ENCODE measurements at places on chromosomes 16 and 17. TPM values are rescaled to one million over a fixed set of nuclear protein-coding genes. Genes with fewer than 3 reads are reported as not detected.

The NEURL4 gene
- 31.2 TPM for total RNA-seq

The TP53TG3 gene
- not detected for total RNA-seq

The PLLP gene
- not detected for total RNA-seq

DNA sequence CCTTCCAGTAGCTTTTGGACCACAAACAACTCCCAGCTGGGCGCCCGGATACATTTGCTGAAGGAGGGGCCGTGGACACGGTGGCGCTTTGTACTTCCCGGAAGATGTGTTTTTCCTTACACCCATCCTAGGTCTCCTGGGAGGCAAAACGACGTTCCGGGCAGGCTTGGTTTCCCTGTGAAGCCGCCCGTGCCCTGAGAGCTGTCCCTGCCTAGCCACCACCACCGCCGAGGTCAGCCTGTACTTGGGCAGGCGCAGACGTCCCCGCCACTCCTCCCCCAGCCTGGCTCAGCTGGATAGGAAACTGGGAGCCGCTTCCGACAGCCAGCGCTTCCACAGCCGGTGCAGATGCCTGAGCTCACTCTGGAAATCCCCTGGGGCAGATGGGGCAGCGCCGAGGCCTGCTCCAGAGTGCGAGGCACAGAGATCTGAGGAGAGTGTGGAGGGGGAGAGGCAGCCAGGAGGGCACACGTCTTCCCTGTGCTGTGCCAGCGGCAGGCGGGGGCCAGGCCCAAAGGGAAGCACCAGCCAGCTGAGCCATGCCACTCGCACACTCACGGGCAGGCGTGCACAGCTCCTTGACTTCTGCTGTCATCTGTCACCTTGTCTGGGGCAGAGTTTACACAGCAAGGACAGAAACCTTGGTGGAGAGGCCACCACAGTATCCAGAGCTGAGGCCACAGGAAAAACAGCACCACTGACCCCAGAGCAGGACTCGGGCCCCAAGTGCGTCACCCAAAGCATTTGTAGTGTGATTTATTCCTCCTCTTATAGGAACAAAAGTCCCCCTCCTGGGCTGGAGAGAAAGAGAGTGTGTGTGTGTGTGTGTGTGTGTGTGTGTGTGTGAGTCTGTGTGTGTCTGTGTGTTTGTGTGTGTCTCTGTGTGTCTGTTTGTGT lies 3.0 kb downstream of the RHBDF2 start:
- no peaks in the 10 kb centered on the region for H3K27me3 ChIP-seq
- H3K36me3 ChIP-seq, result peaks cover 3% of the 10 kb centered on the region
- H3K4me1 ChIP-seq, result peaks cover 73% of the 10 kb centered on the region
- H3K27ac ChIP-seq, result peak overlapping the region; percentile 44
- peak overlapping the region; percentile 44 for H3K4me3 ChIP-seq

The AIPL1 gene
- not detected for total RNA-seq

DNA sequence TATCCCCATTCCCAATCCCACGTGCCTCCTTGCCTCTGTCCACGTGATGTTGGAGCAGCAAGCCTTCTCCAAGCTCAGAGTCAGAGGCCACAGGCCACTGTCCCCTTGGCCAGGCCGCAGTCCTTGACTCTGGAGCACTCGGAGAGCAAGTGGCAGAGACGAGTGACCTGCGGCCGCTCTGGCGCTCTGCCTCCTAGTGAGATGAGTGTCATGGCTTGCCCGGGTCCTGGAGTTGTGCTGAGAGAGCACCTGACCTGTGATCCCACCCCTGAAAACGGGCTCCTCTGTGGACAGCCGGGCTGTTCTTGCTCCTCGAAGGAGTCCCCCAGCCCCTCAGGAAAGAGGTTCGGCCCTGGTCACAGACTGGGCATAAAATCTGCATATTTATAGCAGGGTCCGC lies 10.0 kb upstream of the FASN start:
- H3K36me3 ChIP-seq, result no peaks in the 10 kb centered on the region
- no peak for DNase-seq
- H3K4me1 ChIP-seq, result peaks cover 45% of the 10 kb centered on the region
- no peak overlapping the region for H3K4me3 ChIP-seq
- no peaks in the 10 kb centered on the region for H3K27me3 ChIP-seq
- no peak overlapping the region for H3K27ac ChIP-seq

- no peak overlapping the region for H3K27ac ChIP-seq
- H3K4me1 ChIP-seq, result peaks cover 3% of the 10 kb centered on the region
- H3K36me3 ChIP-seq, result no peaks in the 10 kb centered on the region
Observed at GRCh38 chr16:20971401-20971800, 70.8 kb downstream of the LYRM1 start.

DNA sequence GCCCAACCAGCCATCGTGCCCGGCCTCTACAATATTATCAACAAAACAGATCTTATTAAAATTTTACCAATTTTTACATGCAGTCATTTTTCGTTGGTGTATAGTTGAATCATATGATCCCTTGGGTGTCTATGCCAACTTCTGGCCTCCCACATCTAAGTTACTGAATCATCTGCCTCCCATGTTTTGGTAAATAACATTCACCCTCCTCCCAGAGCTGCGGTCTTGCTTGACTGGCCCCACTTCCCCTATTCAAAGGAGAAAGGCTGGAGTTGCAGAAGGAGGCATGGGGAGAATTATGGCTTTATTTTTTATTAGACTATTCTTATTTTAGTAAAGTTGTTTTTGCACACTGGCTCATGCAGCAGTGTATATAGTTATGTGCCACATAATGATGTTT lies 18.5 kb upstream of the CCL23 start:
- no peaks in the 10 kb centered on the region for H3K4me1 ChIP-seq
- no peak overlapping the region for H3K4me3 ChIP-seq
- no peak for DNase-seq
- peaks cover 21% of the 10 kb centered on the region for H3K27me3 ChIP-seq
- H3K27ac ChIP-seq, result no peak overlapping the region

The CCL3 gene
- total RNA-seq, result 106 TPM

The ITGA2B gene
- 0.58 TPM for total RNA-seq

GRCh38 chr16:15777533-15778203 lies 79.2 kb downstream of the MYH11 start:
- peaks cover 9% of the 10 kb centered on the region for H3K27me3 ChIP-seq
- no peak for DNase-seq
- H3K36me3 ChIP-seq, result no peaks in the 10 kb centered on the region
- no peak overlapping the region for H3K27ac ChIP-seq
- H3K4me1 ChIP-seq, result no peaks in the 10 kb centered on the region

The TCAP gene
- 1.3 TPM for total RNA-seq

The SCN4A gene
- 0.13 TPM for total RNA-seq

GRCh38 chr17:20141198-20141972 lies 132.2 kb downstream of the SPECC1 start:
- no peak overlapping the region for H3K4me3 ChIP-seq
- no peaks in the 10 kb centered on the region for H3K36me3 ChIP-seq
- no peak for DNase-seq
- H3K27me3 ChIP-seq, result peaks cover 3% of the 10 kb centered on the region
- H3K27ac ChIP-seq, result no peak overlapping the region

- no peak overlapping the region for H3K4me3 ChIP-seq
- no peaks in the 10 kb centered on the region for H3K27me3 ChIP-seq
- H3K27ac ChIP-seq, result no peak overlapping the region
- DNase-seq, result no peak
- peaks cover 28% of the 10 kb centered on the region for H3K36me3 ChIP-seq
- no peaks in the 10 kb centered on the region for H3K4me1 ChIP-seq
Observed at GRCh38 chr16:3485097-3485745, 10.1 kb downstream of the C16orf90 start.

GRCh38 chr16:14475370-14476139 lies 154.5 kb downstream of the PARN start:
- H3K27ac ChIP-seq, result no peak overlapping the region
- DNase-seq, result no peak
- H3K4me1 ChIP-seq, result no peaks in the 10 kb centered on the region
- no peaks in the 10 kb centered on the region for H3K27me3 ChIP-seq
- no peak overlapping the region for H3K4me3 ChIP-seq
- peaks cover 34% of the 10 kb centered on the region for H3K36me3 ChIP-seq

- peaks cover 23% of the 10 kb centered on the region for H3K27me3 ChIP-seq
- peak; percentile 47 for DNase-seq
- H3K27ac ChIP-seq, result peak overlapping the region; percentile 1
- peak overlapping the region; percentile 10 for H3K4me3 ChIP-seq
- peaks cover 46% of the 10 kb centered on the region for H3K4me1 ChIP-seq
Observed at GRCh38 chr16:19382887-19383816, 34.5 kb upstream of the TMC5 start.

DNA sequence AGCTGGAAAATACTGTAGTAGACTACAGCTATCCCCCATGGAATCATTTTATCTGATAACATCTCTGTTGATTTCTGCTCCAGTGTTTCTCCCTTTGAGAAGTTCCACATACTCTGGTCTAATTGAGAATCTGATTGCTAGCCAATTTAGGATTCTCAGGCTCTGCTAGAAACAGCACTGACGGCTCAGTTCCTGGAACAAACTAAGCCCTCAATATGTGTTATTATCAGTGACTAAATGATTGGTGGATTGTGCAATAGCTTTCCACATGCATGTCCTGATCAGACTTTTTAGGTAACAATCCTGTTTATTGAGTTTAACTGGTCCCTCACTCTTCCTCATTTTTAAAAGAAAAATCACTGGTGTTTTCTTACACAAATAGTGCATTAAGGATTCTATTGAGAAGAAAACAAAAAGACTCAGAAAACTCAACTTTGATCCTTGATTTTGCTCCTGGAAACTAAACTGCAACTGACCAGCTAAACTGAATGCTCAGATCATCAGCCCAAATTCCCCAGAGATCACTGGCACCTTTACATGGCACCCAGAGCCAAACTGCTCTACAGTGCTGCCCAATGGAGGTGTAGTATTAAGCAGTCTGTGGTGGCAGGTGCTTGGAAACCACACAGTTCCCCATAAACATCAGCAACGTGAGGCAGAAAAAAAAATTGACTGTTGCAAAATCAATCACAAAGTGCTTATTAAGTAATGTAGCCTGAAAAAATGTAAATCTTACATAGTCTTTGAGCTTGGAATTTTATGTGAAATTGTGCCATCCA lies 423.7 kb downstream of the TOX3 start:
- H3K27me3 ChIP-seq, result no peaks in the 10 kb centered on the region
- no peaks in the 10 kb centered on the region for H3K36me3 ChIP-seq
- H3K27ac ChIP-seq, result no peak overlapping the region
- no peak for DNase-seq
- no peaks in the 10 kb centered on the region for H3K4me1 ChIP-seq
- H3K4me3 ChIP-seq, result no peak overlapping the region

- H3K27me3 ChIP-seq, result no peaks in the 10 kb centered on the region
- peaks cover 67% of the 10 kb centered on the region for H3K4me1 ChIP-seq
- peaks cover 50% of the 10 kb centered on the region for H3K36me3 ChIP-seq
- no peak overlapping the region for H3K27ac ChIP-seq
- DNase-seq, result no peak
Observed at GRCh38 chr17:59627274-59627673, 7.6 kb downstream of the CLTC start.

GRCh38 chr17:39194089-39194984 lies 3.1 kb downstream of the CACNB1 start:
- H3K4me1 ChIP-seq, result peaks cover 48% of the 10 kb centered on the region
- peak overlapping the region; percentile 31 for H3K27ac ChIP-seq
- no peak overlapping the region for H3K4me3 ChIP-seq

The VMP1 gene
- total RNA-seq, result 398 TPM

The MYH1 gene
- total RNA-seq, result not detected

- H3K4me3 ChIP-seq, result peak overlapping the region; percentile 89
- no peaks in the 10 kb centered on the region for H3K27me3 ChIP-seq
- H3K36me3 ChIP-seq, result peaks cover 45% of the 10 kb centered on the region
- H3K4me1 ChIP-seq, result peaks cover 39% of the 10 kb centered on the region
- peak overlapping the region; percentile 93 for H3K27ac ChIP-seq
Observed at GRCh38 chr17:51164911-51165679, 1.1 kb upstream of the NME2 start.

GRCh38 chr16:82945420-82946101 lies 318.8 kb downstream of the CDH13 start:
- DNase-seq, result peak; percentile 42
- H3K36me3 ChIP-seq, result peaks cover 9% of the 10 kb centered on the region
- H3K27me3 ChIP-seq, result peaks cover 3% of the 10 kb centered on the region

GRCh38 chr16:56872863-56873391 lies 7.9 kb downstream of the SLC12A3 start:
- DNase-seq, result no peak
- H3K4me1 ChIP-seq, result peaks cover 6% of the 10 kb centered on the region
- H3K27ac ChIP-seq, result no peak overlapping the region
- H3K27me3 ChIP-seq, result no peaks in the 10 kb centered on the region

GRCh38 chr17:39751016-39751543 lies 13.3 kb downstream of the GRB7 start:
- peaks cover 26% of the 10 kb centered on the region for H3K4me1 ChIP-seq
- no peaks in the 10 kb centered on the region for H3K36me3 ChIP-seq
- H3K27ac ChIP-seq, result no peak overlapping the region
- no peaks in the 10 kb centered on the region for H3K27me3 ChIP-seq

- no peak overlapping the region for H3K27ac ChIP-seq
- no peak for DNase-seq
- H3K36me3 ChIP-seq, result no peaks in the 10 kb centered on the region
- no peak overlapping the region for H3K4me3 ChIP-seq
- H3K4me1 ChIP-seq, result no peaks in the 10 kb centered on the region
Observed at GRCh38 chr16:75942936-75943335, 216.6 kb upstream of the CPHXL start.

DNA sequence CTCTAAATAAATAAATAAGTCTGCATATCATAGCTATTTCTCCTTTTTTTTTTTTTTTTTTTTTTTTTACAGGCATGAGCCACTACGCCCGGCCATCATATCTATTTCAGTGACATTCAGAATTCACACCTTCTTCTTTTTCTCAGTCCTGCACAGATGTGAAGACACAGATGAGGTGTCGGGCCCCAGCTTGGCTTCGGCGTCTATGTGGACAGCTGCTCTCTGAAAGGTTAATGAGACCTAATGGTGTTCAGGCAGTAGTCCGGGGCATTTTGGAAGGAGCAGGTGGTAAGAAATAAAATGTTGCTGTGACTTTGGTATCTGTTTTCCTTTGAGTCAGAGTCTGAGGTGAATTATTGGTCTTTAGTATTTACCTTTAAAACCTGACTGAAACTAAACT lies 23.6 kb downstream of the TANGO6 start:
- DNase-seq, result no peak
- no peaks in the 10 kb centered on the region for H3K27me3 ChIP-seq
- H3K27ac ChIP-seq, result no peak overlapping the region
- H3K4me3 ChIP-seq, result no peak overlapping the region
- peaks cover 28% of the 10 kb centered on the region for H3K36me3 ChIP-seq

The NXPH3 gene
- not detected for total RNA-seq

- H3K27ac ChIP-seq, result no peak overlapping the region
- no peaks in the 10 kb centered on the region for H3K4me1 ChIP-seq
- H3K4me3 ChIP-seq, result no peak overlapping the region
- no peak for DNase-seq
- H3K27me3 ChIP-seq, result peaks cover 3% of the 10 kb centered on the region
Observed at GRCh38 chr16:68480084-68480995, 32.0 kb upstream of the SMPD3 start.

The HAP1 gene
- total RNA-seq, result 0.05 TPM

GRCh38 chr17:47959825-47960655 lies 2.4 kb upstream of the PRR15L start:
- no peaks in the 10 kb centered on the region for H3K4me1 ChIP-seq
- no peak overlapping the region for H3K27ac ChIP-seq
- H3K36me3 ChIP-seq, result no peaks in the 10 kb centered on the region
- no peak for DNase-seq
- no peak overlapping the region for H3K4me3 ChIP-seq
